HFFc6 (cell line): ENCODE measurements at places on chromosomes 2 and 18. TPM values are rescaled to one million over a fixed set of nuclear protein-coding genes. Genes with fewer than 3 reads are reported as not detected.

Gene GATA6
- total RNA-seq: 0.46 to 1.8 TPM (median 0.48 TPM) in 3 replicates

- no peak for DNase-seq
Measured at GRCh38 chr18:10241579-10241978, 212.9 kb upstream of the APCDD1 start.

Gene MAB21L4
- total RNA-seq: not detected in 3 replicates

Gene IL36B
- not detected in 3 replicates for total RNA-seq

DNA sequence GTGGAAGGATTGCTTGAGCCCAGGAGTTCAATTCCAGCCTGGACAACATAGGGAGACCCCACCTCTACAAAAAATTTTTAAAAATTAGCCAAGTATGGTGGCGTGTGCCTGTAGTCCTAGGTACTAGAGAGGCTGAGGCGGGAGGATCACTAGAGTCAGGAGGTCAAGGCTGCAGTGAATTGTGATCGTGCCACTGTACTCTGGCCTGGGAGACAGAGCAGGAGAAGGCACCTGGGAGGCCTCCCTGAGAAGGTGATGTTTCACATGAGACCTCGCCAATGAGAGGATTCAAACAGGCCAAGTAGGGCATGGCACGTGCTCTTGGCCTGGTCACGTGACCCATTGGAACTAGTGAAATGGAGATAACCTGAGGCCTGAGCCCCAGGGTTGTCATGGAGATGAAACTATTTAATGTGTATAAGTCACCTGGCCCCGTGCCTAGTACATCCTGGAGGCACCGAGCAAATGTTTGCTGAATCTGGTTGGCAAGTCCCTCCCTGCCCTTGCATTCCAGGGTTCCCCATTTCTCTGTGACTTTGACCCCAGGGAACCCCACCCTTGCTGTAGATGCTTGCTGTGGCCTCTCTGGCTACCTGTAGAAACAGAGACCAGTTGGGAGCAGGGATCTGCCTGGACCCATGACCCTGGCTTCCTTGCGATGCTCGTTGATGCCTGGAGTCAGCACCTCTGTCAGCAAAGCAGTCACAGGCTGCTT, 26.1 kb upstream of the ROCK2 start:
- peak; percentile 30 for DNase-seq

GRCh38 chr2:230209422-230210051, 10.2 kb downstream of the SP110 start:
- no peak for DNase-seq

DNA sequence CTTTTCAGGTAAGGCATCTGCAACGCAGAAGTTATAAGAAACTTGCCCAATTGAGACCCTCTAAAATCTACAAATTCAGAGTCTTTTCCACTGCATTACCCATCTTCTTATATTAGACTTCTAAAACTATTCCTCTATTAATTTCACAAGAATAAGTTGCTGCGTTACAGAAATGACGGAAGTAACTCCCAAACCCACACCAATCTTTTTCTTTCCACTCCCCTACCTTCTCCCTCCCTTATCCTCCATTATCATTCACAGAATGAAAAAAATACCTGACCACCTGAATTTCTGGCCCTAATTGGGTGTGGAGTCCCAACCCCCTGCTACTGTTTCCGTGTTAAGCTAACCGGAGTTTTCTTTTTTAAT, 689 bp downstream of the RPRD1A start:
- DNase-seq: no peak

Gene COPS9
- total RNA-seq: 217 to 233 TPM (median 230 TPM) in 3 replicates

- no peak for DNase-seq
Measured at GRCh38 chr2:42046819-42047487, 868 bp upstream of the PKDCC start.
